NCI-H1092 (cell line): ENCODE measurements at places on chromosomes 12 and 14.

DNA sequence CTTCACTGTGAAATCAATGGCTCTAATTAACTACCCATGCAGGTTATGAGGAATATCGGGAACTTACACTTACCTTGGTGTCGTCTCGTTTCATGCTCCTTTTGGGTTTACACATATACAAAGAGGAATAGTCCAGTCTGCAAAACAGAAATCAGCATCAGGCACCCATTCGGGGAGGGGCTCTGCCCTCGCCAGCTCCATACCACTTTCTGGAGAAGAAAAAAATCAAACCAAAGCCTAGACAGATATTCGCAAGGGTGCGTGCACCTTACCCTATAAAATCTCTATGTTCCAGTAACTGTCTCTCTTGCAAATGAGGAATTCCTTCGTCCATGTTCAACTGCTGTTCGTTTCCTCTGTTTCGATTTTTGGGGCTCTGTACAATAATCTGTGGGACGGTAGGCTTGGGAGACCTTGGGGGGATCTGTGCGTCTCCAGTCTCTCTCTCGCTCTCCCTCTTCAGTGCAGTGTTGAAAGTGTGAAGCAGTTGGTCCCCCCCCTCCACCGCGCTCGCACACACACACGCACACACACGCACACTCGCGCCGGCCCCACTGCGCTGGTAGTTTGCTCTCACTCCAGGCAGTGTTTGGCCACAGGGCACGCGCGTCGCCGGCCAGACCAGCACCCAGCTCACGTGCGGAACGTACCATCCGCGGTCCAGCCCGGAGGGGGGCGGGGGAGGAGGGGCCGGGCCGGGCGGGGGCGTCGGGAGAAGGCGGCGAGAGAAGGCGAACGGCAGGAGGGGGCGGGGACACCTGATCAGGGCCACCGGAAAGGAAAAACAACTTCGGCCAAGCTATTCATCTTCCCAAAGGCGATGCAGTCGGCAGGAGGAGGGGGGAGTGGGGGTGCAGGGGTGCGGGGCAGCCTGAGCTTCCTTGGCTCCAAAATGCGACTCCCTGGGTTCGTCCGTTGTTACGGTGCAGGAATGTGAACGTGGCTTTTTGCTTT lies at the start of gene BHLHE41:
Gene BHLHE41 (minus strand): TSS at position 592 of the 954 bp plus-strand sequence. CDS start 258 bp downstream, at position 334.
- DNase-seq = no peak

DNA sequence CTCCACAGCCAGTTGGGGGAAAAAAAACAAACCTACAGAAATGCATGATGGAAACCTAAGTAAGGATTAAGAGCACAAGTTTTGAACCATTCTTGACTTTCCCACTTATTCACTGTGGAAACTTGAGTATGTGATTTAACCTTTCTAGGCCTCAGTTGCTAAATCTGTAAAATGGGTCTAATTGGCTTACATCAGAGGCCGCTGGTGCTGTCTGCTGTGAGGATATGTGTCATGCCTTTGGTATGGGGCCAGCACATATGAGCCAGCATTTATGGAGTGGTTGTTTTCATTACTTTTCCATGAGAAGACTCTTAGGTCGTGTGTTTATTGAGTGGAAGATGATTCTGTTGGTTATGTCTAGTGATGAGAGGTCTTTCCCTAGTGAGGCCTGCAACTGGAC lies 102.4 kb downstream of the ESR2 start:
- DNase-seq = no peak

DNA sequence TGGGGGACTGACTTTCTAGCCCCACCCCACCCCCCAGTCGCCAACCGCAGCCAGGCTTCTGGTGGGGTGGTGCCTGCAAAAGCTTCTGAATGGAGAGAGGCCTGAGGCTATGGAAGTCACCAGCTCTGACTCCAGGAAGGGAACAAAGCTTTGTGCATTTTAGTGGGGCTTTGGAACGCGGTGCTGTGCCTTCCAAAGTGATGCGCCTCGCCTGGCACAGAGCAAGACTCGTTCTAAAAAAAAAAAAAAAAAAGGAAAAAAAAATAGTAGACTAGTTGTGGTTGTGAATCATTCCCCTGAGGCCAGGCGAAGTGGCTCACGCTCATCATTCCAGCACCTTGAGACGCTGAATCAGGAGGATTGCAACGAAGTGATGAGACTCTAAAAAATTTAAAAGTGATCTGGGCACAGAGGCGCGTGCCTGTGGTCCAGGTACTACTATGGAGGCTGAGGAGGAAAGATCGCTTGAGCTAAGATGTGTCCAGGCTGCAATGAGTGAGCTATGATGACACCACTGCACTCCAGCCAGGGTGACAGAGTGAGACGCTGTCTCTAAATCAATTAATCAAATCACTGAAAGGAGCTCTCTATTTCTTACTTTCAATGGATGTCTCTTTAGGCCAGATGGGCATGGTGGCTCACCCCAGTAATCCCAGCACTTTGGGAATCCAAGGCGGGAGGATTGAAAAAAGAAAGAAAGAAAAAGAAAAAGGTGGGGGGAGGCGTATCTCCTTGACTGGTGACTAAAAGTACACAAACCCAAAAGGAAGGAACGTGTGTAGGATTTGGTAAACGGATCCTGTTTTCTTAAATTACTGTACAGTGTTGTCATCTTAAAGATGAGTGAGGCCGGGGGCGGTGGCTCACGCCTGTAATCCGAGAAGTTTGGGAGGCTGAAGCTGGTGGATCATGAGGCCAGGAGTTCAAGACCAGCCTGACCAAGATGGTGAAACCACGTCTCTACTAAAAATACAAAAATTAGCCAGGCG lies 259.6 kb upstream of the ALG10B start:
- DNase-seq = no peak

DNA sequence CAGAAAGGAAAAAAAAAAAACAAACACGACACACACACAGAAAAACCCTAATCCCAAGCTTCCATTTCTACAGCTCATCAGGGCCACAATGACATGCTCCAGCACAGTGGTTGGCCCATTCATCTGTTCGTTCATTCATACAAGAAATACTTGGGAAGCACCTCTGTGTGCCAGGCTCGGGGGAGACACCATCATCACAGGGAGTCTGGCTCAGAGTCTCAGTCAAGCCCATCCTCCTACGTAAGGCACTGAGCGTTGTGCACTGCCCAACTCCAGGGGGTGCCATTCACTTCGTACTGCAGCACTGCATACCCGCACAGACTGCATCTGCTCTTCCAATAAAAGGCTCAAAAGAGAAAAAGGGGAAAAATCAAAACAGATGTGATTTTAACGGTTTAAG lies 15.3 kb downstream of the VPS37B start:
- no peak for DNase-seq

DNA sequence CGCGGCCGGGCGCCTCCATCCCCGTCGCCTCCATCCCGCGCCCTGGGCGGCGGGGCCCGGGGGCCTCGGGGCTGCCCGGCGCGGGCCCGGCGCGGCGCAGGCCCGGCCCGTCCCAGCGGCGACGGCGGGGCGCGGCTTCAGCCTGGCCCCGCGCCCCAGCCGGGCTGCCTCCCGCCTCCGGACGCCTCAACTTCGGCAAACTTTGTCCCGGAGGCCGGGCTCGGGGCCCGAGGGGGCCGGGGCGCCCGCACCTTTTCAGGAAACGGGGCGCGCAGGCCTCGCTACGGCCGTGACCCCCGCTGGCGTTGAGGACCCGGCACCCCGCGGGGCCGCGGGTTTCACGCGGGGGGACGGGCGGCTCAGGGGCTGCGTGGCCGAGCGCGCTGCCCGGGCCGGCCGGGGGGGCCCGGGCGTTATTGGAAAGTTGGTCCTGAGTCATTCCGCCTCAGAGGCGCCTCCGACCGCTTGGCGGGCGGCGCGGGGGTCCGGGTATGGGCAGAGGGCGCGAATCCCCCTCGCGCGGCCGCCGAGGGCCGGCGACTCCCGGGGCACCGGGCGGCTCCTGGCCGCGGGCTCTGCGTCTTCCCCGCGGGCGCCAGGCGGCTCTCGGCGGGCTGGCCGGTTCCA lies 575 bp downstream of the TRAF3 start:
- DNase-seq = no peak

DNA sequence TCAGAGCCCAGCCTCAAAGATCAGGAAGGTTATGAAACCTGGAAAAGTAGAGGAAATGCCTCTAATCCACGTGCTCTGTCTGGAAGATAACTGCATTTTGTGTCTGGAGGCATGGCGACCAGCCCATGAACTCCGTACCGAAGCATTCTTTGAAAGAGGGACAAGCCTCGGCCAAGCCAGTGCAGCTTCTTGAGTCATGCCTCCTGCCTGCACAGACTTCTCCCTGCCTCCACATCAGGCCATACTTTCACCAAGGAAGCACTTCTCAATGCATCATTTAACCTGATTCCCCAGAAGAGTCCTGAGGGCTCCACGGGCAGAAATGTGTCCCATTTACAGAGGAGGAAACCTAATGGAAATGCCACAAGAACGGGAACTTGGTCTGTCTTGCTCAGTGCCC lies 3.4 kb downstream of the ACTN1 start:
- no peak for DNase-seq

- DNase-seq = no peak
Observed at GRCh38 chr12:3038926-3039510, 38.2 kb upstream of the TSPAN9 start.

DNA sequence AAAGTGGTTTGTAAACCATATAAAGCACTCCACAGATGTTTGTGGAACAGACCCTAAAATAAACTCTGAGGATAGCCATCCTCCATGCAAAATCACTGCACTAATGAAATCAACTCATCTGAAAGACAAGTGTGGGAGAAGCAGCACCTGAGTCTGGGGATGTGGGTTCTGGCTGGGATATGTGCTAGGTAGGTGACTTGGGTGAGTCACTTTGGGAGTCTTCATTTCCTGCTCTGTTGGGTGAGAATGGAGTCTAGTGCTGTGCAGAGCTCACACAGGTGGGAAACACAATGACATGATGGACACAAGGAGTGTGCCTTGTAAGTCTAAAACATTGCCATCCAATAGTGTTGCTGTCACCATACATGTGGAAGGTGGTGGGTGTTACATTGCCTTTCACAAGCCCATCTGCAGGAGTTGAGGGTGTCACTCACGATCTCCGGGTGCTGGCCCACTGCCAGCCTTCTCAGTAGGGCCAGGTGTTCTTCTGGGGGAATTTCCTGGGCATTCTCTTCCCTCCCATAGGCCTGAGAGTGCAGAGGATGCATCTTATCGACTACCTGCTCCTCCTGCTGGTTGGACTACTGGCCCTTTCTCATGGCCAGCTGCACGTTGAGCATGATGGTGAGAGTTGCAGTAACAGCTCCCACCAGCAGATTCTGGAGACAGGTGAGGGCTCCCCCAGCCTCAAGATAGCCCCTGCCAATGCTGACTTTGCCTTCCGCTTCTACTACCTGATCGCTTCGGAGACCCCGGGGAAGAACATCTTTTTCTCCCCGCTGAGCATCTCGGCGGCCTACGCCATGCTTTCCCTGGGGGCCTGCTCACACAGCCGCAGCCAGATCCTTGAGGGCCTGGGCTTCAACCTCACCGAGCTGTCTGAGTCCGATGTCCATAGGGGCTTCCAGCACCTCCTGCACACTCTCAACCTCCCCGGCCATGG lies 2.0 kb downstream of the SERPINA4 start:
- no peak for DNase-seq

- no peak for DNase-seq
Observed at GRCh38 chr12:4454315-4454860, 8.8 kb upstream of the FGF6 start.

GRCh38 chr14:24329736-24330135 lies 5.1 kb downstream of the ADCY4 start:
- no peak for DNase-seq

GRCh38 chr14:75101491-75101890 lies 25.4 kb downstream of the NEK9 start:
- DNase-seq = no peak

DNA sequence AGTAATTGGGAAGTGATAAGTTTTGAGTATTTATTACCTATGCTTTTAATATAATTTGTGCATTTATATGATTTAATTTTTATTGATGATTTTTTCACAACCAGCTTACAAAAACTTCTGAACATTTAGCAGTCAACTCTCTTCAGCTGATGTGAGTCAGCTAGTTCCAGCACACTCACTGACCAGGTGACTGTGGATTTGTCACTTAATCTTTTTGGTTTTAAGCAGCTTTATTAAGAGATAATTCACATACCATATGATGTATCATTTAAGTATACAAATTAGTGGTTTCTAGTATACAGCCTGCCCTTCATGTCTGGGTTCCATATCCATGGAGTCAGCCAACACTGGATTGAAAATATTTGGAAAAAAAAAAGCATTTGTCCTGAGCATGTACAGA lies 103.5 kb downstream of the SYNE2 start:
- no peak for DNase-seq

DNA sequence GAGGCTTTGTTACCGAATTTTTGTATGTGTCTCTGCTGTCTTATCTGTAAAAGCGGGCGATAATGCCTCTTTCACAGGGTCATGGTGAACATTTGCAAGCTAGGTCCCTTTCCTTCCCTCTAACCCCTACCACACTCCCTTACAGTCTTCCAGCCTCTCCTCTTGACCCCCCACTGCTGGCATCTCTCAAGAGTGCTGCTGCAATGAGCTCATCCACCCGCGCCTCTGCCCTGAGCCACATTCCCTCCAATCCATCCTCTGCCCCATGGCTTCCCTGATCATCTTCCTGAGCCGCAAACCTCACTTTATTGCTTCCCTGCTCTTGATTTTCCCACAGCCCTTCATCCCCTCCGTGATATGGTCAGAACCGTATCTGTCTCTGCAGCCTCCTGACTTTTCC lies 343.6 kb downstream of the BCL11B start:
- DNase-seq = no peak

DNA sequence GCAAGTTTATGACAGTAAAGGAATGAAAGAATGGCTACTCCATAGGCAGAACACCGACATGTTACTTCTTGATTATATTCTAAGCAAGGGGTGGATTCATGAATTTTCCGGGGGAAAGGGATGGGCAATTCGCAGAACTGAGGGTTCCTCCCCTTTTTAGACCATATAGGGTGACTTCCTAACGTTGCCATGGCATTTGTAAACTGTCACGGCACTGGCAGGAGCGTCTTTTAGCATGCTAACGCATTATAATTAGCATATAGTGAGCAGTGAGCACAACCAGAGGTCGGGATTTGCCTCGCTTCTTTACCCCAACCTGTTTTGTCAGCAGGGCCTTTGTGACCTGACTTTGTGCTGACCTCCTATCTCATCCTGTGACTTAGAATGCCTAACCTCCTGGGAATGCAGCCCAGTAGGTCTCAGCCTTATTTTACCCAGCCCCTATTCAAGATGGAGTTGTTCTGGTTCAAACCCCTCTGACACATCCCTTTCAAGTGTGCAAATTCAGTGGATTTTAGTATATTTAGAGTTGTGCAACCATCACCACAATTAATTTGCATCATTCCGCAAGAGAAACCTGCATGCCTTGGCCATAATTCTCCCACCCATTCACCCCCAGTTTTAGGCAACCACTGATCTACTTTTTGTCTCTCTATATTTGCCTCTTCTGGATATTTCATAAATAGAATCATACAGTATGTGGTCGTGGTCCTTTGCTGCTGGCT lies 27.4 kb downstream of the PALS1 start:
- no peak for DNase-seq

- no peak for DNase-seq
Observed at GRCh38 chr12:8554451-8555195, 13.9 kb upstream of the CLEC4E start.
